Large intestine (tissue), 12 donors: ENCODE measurements at places on chromosomes 1 and 21. TPM values are rescaled to one million over a fixed set of nuclear protein-coding genes. Genes with fewer than 3 reads are reported as not detected.

GRCh38 chr1:29824511-29825273, 588.4 kb downstream of the PTPRU start:
- no peak for DNase-seq

The OR2T11 gene
- not detected for polyA plus RNA-seq

The SEMA6C gene
- polyA plus RNA-seq = 23.4 TPM

DNA sequence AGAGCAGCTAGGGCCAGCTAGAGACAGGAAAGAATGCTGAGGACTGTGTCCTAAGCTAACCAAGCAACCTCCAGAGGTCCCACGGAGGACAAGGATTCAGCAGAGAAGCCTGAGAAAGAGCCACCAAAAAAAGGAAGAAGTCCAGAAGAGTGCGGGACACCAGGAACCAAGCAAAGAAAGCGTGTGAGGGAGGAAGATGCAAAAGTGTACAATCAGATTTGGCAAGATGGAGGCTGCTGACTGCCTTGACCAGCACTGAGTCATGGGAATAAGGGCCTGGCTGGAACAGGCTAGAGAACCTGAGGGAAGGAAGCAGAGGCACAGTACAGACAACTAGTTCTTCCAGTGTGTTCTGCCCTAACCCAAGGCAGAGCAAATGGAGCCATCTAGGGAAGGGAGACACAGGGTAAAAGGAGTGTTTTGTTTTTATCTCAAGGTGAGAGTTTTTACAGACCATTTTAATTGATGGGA, 18.5 kb downstream of the TP53BP2 start:
- DNase-seq = no peak

DNA sequence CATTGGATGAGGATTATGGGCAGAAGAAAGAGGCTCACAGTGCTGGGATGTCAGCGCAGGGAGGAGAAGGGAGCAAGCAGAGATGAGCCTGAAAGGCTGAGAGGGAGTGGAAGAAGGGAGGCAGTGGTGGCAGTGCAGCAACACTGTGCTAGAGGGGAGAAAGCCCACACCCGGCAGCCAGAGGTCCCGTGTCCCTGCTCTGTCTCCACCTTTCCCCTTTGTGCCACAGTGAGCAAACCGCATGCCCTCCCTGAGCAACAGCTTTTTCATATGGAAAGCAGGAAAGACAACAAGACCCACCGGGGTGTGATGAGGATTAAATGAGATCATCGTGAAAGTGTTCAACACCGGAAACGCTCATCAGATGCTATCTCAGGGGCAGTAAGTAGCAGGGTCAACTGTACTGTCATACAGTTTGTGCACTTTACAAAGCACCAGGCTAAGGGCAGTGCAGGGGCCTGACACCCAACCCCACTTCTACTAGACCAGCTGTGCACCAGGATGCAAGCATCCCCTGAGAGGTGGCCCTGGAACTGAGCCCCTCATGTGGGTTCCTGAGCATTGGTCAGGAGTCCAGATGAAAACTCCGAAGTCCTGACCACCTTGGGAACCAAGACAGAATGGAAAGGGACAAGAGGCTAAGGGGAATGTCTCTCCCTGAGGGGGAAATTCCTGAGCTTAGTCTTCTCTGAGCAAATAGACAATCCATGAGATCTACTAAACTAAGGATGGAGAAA, 9.1 kb downstream of the NHLH1 start:
- no peak for DNase-seq

DNA sequence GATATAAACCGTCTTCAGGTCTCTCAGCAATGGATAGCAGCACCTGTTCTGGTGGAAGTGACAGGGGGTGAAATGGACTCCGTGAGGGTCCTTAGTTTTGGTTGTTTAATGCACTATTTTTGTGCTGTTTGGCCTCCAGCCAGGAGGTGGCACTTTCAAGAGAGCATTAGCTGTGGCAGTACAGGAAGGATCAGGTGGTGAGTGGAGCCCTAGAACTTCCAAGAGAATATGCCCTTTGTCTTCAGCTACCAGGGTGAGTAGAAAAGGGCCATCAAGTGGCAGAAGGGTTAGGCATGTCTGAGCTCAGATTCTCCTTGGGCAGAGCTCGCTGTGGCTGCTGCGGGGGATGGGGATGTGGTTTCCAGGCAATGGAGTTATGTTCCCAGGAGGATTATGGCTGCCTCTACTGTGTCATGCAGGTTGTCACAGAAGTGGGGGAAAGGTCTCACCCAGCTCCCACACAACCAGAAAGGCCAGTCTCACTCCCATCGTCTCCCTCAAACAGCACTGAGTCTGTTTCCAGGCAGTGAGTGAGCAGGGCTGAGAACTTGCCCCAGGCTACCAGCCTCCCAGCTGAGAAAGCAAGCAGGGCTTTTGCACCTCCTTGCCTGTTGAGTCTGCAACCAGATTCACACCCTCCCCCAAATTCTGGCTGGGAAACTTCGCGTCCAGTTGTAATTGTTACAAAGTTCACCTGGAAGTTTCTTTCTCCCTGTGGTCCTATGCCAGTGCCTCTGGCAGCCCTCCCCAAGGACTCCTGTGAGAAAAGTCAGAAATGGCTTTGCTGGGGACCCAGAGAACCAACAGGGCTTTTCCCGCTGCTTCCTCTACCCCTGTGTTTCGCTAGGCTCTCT, 39.1 kb upstream of the TTLL7 start:
- DNase-seq = no peak

The TRIM58 gene
- 2.1 TPM for polyA plus RNA-seq

- DNase-seq = no peak
Observed at GRCh38 chr21:27024971-27025370, 58.1 kb upstream of the ADAMTS5 start.

- no peak for DNase-seq
Observed at GRCh38 chr1:15107058-15107687, 46.4 kb upstream of the TMEM51 start.

DNA sequence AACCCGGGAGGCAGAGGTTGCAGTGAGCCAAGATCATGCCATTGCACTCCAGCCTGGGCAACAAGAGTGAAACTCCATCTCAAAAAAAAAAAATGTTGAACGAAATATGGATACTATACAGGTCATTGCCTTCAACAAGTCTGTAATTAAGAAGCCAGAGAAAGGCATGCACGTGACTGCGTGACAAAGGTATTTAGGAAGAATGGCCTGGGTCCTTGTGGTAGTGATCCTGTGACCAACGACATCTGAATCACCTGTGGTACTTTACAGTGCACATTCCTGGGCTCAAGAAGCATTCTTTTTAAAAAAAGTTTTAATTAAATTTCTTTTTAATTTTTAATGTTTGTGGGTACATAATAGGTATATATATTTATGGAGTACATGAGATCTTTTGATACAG, 115.0 kb downstream of the GREM2 start:
- DNase-seq = no peak

GRCh38 chr1:66154394-66154793, 361.7 kb downstream of the PDE4B start:
- DNase-seq = no peak

GRCh38 chr1:177849130-177849529, 120.7 kb downstream of the SEC16B start:
- DNase-seq = no peak

DNA sequence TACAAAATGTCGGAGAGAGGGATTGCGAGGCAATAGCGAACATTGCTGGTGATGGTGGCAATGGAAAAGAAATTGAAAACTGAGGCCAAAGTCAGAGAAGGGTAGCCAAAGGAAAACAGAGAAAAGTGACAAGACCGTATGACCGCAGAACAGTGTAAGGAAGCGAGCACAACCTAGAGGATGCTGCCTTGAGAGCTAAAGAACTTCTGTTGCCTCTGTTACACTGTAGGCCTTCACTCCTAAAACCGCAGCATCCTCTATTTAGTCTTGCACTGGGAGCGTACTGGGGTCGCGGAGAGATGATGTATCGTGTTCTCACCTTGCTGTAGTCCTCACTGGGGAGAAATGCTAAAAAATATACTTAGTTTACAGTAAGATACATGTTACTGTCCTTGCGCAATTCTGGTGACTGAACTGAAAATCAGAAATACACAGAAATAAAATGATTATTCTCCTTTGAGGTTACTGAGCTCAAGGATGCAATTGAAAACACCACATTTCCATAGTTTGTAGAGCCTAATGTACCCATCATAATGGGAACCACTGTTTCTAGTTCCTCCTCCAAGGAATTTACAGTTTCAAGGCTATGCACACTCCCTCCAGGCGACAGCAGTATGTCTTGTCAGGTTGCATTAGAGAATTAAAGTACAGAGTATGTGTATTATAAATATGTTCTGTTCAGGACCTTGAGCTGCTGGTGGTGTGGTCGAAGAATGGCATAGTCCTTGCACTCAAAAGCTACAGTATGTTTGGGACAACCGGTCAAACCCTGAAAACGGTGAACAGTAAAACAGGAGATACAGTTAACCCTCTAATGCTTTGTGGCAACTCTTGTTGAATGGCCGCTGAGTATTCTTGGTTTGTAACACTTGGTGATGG, 1.3 kb downstream of the NEK7 start:
- peak; percentile 51 for DNase-seq

DNA sequence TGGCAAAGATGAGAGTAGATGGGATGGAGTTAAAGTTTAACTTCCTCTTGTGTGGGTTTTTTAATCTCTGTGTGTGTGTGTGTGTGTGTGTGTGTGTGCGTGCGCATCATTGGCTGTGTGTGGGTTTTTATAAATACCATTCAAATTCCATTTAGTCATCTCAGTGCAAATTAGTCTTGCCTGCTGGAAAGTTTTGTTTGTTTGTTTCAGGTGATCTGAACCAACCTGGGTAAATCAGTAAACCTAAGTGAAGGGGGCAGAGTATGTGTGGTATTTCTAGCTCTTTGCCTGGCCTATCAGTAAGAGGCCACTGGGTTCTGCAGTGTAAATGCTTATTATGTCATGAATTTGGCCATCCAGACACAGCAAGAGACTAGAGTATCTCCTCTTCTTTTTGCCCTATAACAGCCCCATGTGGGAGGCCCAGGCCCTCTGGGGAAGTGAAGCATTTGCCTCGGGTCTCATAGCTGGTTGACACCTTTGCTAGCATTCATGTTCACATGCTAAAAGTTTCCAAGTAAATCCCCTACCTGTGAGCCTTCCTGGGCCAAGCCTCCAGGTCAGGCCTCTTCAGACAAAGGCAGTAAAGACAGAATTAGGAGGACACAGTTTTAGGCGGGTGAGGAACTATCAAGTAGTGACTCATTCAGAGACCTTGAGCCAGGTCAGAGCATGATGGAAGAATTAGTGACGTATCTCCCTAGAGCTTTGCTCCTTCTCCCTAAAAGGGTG, 14.7 kb downstream of the INTS3 start:
- peak; percentile 54 for DNase-seq

The LPAR3 gene
- polyA plus RNA-seq = 1.1 TPM

DNA sequence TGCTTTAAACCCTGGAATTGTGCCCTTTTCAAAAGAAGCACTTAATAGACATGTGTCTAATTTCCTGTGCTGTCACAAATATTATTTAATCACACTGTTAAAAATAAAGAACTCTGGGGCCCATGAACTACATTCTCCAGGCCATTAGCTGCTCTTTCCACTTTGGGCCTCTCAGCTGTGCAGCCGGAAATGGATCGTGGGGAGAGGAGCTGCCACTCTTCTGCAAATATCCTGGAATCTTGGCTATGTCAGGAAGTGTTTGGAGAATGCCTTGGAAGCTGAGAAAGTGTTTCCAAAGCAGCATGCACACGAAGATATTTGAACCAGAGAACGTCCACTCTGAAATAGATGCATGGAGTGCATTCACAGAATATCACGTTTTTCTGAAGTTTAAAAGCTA, 27.5 kb upstream of the VPS26C start:
- DNase-seq = no peak

GRCh38 chr1:119506941-119507340, at the start of gene HSD3B1:
HSD3B1 (plus strand) TSS chr1:119507210; CDS start chr1:119507477, 267 bp downstream.
- DNase-seq = no peak

The REN gene
- 4.2 TPM for polyA plus RNA-seq

The TRIM67 gene
- 1.1 TPM for polyA plus RNA-seq

- DNase-seq = no peak
Observed at GRCh38 chr21:30629200-30629599, 5.8 kb upstream of the KRTAP20-2 start.

The SPRR2B gene
- polyA plus RNA-seq = not detected

GRCh38 chr1:1421147-1421906, at the start of gene ANKRD65:
ANKRD65 (minus strand) TSS chr1:1421276; CDS start chr1:1421005, 271 bp downstream.
- DNase-seq = no peak

DNA sequence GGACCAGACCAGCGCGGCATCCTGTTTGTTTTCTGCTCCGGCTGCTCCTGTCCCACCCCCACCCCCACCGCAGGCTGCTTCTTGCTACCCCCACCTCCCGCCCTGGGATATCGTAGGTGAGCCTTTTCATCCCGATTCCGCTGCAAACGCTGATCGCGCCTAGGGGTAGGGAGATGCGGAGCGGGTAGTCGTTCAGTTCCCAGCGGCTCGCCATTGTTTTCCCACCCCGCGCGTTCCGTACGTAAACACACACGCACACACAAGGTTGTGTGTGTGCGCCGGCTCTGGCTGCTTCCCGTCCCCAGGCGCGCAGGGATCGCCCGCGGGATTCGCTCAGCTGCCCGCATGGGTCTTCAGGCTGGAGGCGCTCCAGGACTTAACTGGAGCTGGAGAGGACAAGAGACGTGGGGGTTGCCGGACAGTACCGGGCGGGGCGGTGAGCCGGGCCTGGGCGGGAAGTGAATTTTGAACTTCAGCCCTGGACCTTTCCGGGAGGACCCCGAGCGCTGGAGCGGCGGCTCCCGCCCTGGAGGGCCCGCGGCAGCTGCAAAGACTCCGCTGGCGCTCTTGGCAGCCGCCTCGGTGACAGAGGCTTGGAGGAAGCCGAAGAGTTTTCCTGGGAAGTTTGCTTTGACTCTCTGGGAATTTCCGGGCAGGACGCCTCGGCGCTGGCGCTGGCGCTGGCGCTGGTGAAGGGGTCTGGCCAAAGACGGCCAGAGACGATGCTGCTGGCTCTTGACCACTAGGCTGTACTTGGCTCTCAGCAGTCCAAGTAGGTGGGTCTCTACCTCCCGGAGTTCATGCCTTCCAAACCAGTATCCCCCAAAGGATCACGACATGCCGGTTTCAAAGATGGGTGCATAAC, 1.6 kb downstream of the SOX13 start:
- peak; percentile 87 for DNase-seq

DNA sequence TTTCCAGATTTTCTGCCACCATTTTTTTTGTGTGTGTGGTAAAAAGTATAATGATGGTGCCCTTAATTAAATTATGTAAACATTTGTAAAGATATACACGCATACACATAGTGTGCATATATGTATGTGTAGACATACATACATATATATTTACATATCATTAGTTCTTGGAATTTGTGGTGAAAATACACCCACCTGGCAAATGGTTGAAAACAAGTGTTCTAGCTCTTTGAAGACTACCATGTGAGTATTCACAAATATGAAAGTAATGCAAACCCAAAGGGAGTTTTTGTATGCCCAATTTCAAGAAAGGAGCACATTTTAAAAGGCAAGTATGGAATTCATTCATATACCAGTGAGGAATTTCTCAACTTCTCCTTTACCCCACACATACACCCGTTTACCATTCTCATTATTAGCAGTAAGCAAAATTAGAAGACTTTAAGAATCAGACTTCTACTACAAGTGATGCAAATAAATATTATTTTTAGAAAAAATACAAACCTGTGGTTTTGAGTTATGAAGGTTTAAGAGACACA, 8.0 kb downstream of the RABGAP1L start:
- no peak for DNase-seq

The LCE1C gene
- polyA plus RNA-seq = not detected

DNA sequence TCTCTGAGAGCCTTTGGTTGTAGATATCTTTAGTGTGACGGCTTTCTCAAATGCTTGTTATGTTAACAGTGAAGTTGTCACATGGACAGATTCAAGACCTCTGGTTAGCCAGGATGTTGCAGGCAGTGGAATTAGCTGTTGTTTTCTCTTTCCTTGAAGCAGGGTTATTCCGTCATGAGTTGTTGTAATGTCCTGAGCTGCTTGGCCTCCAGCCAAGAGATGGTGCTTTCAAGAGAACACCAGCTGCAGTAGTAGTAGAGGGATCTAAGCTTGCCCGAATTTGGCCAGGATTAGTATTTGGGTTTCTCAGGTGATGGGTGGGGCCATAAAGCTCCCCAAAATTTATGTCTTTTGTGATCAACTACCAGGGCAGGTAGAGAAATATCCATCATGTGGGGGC, 13.4 kb downstream of the KCNE1 start:
- no peak for DNase-seq
